Astrocyte (in vitro differentiated cells and primary cell): ENCODE measurements at places on chromosomes 11 and 22. TPM values are rescaled to one million over a fixed set of nuclear protein-coding genes. Genes with fewer than 3 reads are reported as not detected.

DNA sequence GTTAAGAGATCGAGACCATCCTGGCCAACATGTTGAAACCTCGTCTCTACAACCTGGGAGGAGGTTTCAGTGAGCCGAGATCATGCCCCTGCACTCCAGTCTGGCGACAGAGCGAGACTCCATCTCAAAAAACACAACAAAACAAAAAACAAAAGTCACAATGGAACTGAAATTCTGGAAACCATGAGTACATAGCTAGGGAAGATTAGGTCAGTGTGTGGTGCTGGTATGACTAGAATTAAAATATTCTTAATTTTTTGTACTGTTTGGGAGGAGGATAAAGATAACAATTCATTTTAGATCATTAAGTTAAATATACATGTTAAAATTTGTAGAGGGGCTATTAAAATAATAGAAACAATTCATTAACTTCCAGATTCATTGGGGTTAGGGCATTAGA, 344.4 kb downstream of the TBC1D22A start:
- DNase-seq = no peak

- DNase-seq = no peak
Measured at GRCh38 chr11:73465871-73466270, 89.7 kb downstream of the RELT start.

DNA sequence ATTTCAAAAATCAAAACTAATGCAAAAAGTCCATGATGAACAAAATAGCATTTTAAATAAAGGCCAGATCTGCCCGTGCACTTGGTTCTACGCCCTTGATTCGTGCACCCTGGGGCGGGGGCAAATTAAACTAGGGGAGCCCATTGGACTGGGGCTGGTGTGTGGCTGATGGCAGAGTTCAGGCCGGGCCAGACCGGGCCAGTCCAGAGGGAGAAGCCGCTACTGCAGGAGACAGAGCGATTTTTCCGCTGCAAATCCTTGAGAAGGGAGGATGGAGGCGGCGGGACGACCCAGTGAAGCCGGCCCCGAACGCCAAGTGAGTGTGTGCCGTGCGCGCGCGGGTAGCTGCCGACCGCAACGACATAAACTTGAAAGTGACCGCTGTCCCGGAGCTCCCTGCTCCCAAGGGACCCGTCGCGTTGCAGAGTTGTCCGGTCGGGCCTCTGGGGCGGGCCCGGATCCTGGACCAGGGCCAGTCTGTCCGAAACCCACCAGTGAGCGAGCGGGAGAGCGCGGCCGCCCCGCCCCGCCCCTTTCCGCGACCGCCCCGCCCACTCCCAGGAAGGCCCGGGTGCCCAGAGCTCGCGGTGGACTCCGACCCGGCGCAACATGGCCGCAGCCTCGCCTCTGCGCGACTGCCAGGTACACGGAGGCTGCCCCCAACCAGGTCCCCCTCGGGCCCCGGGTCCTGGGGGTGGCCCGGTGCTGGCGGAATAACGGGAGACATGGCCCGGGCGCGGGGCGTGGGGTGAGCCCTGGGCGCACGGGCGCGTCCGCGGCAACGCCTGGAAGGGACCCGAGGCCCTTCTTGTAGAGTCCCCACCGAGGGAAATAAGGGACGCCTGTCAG, at the start of gene TTC38:
TSS of gene TTC38 (plus strand) at position 578 of the 849 bp plus-strand sequence. CDS start at position 610, 32 bp downstream.
- DNase-seq = peak; percentile 51

GRCh38 chr22:34804604-34805003, 261.4 kb upstream of the ISX start:
- no peak for DNase-seq

DNA sequence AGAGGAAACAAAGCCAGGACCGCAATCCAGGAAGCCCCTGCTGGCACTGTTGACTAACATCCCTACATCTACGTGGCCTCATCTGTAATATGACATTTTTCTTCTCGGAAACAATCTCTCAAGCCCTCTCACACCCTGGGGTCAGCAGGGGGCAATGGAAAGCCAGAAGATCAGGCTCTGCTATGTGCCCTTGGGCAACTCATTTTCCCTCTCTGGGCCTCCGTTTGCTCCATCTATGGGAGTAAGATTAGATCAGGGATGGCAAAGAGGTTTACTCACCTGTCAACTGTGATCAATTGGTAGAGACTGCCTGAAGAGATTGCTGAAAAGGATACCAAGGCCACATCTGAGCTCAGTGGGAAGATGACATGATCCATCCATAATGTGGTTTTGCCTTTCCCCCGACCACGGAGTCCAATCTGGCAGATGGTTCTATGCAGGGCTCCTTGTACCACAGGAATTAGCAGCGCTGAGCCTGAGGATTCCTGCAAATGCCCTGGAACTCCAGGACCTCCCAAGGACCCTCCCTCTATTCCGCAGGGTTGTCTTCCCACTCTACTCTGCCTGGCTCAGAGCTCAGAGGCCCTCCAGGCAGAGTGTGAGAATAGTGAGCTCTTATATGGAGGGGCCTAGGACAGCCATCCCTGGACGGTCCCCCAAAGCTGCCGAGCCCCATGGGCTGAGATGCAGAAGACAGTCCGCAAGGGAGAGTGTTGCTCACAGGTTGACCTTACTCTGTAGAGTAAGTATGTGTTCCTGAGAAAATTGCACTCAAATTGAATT, 66.1 kb downstream of the CHST1 start:
- no peak for DNase-seq

GRCh38 chr22:30662040-30662439, 5.6 kb downstream of the DUSP18 start:
- DNase-seq = no peak

- no peak for DNase-seq
Measured at GRCh38 chr11:123284454-123284853, 89.4 kb upstream of the CLMP start.

- no peak for DNase-seq
Measured at GRCh38 chr11:73761403-73761945, 600 bp upstream of the RAB6A start.

GRCh38 chr11:126914941-126915340, 85.6 kb downstream of the KIRREL3 start:
- DNase-seq = peak; percentile 80

DNA sequence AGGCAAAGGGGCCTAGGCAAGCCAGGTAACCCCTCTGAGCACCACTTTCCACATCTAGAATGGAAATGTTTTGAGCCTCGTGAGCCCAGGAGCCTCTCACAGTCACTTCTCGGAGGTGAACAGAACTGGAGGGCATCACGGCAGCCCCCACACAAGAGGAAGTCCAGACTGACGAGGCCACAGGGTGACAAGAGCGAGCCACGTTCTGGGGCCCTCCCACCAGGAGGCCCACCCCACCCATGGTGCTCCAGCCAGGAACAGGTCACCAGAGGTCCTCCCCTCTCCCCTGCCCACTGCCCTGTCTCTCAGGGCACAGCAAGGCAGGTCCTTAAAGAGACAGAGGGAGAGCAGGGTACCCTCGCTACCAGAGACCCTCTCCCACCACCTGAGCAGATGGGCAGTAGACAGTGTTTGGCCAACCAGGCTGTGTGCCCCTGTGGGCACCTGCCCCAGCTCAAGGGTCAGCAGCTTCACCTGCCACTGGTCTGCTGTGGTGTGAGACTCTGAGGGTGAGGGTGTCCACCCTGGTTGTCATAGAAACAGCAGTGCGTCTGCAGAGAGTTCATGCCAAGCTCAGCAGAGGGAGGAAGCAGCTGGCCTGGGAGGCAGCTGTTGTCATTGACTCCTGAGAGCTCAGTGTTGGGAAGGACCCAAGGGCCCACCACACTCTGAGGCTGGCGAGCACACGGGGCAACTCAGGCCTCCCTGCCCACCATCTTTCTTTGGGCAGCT, 31.4 kb downstream of the RSPH14 start:
- no peak for DNase-seq

GRCh38 chr11:119726585-119727522, 2.1 kb downstream of the NECTIN1 start:
- no peak for DNase-seq

DNA sequence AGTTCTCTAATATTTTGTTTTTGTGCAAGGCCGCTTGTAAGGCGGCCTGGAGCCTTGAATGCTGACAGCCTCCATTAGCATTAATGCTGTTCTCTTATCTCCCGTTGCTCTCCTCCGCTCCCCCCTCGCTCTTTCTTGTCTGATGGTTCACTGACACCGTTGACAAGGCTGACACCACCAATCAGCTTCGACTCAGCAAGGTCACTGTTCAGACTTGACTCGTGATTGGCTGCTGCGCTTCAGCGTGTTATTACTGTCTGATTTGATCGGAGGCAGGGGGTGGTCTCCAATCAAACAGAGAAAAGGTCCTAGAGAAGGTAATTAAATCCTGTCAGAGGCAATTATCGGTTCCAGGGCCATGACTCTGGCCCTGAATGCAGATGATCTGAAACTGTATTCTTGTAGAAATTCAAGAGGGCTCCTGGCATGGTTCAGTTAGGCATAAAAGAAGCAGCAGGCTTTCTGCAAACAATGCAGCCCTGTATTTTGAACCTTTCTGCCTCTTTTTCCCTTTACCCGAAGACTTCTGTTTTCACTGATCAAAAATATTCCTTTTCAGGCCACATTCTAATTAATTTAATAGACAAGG, 49.3 kb upstream of the MPPED2 start:
- DNase-seq = peak; percentile 10

DNA sequence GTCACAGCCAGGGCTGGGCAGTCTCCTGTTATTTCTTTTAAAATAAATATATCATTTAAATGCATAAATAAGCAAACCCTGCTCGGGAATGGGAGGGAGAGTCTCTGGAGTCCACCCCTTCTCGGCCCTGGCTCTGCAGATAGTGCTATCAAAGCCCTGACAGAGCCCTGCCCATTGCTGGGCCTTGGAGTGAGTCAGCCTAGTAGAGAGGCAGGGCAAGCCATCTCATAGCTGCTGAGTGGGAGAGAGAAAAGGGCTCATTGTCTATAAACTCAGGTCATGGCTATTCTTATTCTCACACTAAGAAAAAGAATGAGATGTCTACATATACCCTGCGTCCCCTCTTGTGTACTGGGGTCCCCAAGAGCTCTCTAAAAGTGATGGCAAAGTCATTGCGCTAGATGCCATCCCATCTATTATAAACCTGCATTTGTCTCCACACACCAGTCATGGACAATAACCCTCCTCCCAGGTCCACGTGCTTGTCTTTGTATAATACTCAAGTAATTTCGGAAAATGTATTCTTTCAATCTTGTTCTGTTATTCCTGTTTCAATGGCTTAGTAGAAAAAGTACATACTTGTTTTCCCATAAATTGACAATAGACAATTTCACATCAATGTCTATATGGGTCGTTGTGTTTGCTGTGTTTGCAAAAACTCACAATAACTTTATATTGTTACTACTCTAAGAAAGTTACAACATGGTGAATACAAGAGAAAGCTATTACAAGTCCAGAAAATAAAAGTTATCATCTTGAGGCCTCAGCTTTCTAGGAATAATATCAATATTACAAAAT, 13.4 kb downstream of the OR51B4 start:
- DNase-seq = no peak

- no peak for DNase-seq
Measured at GRCh38 chr11:121944556-121945230, 171.3 kb downstream of the BLID start.

PIWIL4 gene
- 0.59 and 0.75 TPM in 2 replicates for total RNA-seq

OR8G1 gene
- total RNA-seq = not detected in 2 replicates

IL18 gene
- total RNA-seq = 2.1 and 5.3 TPM in 2 replicates

NXPE4 gene
- not detected in 2 replicates for total RNA-seq

SERPING1 gene
- total RNA-seq = 62.5 and 92.1 TPM in 2 replicates

C1QTNF6 gene
- 6.0 and 8.4 TPM in 2 replicates for total RNA-seq

EMID1 gene
- 0.34 and 0.72 TPM in 2 replicates for total RNA-seq

CSNK2A3 gene
- total RNA-seq = 1.7 and 2.7 TPM in 2 replicates
